ENCODE measurements at places on chromosomes 3 and 15.
A peak's percentile ranks its signal among the peaks of the same experiment; 100 is the strongest.

DNA sequence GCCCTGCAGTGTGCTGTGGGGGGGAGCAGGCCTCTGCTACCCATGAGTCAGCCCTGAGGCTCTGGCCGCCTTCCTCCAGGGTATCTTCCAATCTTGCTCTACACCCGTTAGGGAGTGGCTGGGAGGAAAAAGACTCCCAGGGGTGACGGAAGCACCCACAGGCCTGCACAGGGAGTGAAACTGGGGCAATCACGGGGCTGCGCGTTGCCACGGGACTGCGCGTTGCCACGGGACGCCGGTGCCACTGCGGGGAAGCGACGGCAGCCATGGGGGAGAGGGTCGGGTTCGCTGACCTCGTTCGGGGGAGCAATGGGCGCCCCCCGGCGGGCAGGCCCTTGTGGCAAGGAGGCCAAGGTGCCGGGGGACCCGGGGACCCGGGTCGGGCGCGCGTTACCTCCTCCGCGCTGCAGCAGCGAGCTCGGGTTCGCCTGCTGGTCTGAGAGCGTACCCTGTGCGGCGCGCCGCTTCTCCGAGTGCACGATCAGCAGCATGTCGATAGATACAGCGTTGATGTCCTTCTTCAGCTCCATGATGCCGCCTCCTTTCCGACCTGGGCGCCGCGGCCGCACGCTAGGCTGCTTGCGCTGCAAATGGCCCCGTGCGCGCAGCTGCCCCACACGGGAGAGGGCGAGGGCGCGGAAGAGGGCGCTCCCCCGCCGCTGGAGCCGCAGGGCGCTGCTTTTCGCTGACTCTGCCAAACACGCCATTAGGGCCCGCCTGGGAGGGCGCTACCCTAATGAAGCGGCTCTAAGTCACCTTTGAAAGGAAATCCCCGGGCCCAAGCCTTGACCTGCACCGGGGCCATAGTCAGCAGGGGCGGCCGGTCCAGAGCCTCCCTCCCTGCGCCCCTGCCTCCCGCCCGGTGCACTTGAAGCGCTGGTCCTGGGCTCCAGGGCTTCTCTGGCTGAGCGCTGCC, at the start of gene KY:
KY (minus strand) TSS at position 592 of the 916 bp plus-strand sequence; CDS start at position 530, 62 bp downstream.
- DNase-seq = peak; percentile 91

DNA sequence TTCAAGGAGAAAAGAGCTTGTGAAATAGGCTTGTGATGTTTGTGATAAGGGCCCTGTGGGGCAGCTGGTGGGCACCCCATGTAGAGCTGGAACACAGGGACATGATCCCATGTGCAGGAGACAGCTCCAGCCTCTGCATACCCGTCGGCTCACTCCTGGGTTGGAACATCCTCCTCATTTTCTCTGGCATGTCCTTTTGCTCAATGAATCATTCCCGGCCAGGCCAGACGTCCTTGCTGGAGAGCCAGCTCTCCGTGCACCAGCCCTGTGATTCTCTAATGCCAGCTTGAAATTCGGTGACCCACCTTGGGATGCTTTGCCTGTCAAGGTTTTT, 77.3 kb downstream of the SMAD3 start:
- DNase-seq = no peak

DNA sequence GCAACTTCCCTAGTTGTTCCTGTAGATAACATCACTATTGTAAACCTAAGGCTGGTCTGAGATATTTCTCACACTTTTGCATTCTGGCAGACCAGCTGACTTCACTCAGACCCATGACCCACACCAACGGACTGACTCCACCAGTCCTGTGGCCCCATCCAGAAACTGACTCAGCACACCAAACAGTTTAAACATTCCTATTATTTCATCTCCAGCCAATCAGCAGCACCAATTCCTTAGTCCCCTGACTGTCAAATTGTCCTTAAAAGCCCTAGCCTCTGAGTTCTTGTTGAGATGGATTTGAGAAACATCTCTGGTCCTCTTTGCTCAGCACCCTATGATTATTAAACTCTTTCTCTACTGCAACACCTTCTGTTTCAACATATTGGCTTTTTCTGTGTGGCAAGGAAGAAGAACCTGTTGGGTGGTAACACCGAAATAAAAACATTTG, 12.2 kb upstream of the IDH2 start:
- no peak for DNase-seq

- peak; percentile 72 for DNase-seq
Measured at GRCh38 chr3:30989276-30990030, 95.0 kb upstream of the GADL1 start.

DNA sequence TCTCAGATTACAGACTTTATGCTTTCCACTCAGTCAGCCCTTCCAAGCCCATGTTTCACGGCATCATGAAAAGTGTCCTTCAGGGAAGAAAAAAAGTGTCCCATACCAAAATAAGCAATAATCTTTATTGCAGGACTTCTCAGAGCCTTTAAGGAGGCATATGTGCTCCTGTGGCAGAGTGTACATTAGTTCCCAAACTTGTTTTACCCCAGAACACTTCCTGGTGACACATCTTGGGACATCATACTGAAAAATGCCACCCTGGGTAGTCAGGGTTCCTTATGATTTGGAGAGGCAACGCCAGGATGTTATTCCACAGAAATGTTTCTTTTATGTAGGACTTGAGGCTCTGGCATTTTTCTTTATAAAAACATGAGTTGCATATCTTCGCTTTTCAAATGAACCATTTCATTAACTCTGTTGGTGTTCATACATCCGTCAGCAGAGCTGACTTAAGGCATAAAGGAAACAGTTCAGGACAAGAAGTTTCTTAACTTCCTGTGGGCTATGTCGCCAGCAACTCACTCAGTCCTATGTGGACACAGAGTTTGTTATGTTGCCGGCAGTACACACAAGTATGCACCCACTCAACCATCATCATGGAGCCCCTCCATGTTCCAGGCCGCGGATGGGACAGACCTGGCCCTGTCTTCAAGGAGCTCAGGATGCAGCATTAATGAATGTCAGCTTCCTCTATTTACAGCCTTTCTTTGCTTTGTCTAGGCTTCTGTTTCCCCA, 63.8 kb downstream of the CASR start:
- no peak for DNase-seq

GRCh38 chr15:62912282-62912681, 130.3 kb upstream of the TPM1 start:
- DNase-seq = no peak

DNA sequence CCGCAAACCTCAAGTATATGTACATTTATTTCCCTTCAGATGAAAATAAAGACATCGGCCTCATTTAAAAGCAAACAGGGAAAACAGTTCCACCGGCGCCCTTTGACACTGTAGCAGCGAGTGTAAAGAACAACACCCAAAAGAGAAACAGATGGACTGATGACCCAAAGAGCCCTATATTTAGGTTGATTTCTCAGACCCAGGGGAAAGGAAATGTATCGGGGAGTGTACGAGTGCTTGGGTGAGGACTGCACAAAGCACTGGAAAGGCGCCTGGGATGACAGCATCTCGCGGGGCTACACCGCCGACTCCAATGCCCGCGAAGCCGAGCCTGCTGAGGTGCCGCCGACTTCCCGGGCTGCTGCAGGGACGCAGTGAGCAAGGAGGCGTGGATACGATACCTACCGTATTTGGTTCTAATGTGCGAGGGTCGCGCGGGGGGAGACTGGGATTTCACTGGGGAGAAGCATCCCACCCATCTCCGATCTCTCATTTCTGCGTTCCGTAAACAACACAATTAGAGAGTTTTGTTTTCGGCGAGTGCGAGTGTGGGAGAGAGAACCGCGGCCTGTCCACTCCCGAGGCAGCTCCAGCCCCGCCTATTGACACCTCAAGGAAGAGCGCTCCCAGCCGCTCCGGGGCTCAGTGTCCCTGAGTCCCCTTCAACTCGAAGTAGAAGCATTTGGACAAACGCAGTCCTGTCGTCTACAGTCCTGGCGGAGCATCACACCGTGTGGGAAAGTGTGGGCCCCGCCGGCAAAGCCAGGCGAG, 2.0 kb downstream of the MECOM start:
- peak; percentile 54 for DNase-seq

- no peak for DNase-seq
Measured at GRCh38 chr3:4467522-4467867, 426 bp upstream of the SUMF1 start.

- DNase-seq = no peak
Measured at GRCh38 chr15:100671858-100672543, 69.6 kb downstream of the ASB7 start.

DNA sequence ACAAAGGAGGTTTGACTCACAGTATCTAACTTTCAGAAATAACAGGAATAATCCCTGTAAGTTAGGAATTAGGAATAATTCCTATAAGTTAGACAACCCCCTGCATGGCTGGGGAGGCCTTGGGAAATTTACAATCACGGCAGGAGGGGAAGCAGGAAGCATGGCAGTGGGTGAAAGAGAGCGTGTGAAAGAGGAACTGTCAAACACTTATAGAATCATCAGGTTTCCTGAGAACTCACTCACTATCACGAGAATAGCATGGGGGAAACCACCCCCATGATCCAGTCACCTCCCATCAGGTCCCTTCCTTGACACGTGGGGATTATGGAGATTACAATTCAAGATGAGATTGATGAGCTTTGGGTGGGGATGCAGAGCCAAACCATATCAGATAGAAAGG, 385.5 kb downstream of the IL20RB start:
- no peak for DNase-seq

DNA sequence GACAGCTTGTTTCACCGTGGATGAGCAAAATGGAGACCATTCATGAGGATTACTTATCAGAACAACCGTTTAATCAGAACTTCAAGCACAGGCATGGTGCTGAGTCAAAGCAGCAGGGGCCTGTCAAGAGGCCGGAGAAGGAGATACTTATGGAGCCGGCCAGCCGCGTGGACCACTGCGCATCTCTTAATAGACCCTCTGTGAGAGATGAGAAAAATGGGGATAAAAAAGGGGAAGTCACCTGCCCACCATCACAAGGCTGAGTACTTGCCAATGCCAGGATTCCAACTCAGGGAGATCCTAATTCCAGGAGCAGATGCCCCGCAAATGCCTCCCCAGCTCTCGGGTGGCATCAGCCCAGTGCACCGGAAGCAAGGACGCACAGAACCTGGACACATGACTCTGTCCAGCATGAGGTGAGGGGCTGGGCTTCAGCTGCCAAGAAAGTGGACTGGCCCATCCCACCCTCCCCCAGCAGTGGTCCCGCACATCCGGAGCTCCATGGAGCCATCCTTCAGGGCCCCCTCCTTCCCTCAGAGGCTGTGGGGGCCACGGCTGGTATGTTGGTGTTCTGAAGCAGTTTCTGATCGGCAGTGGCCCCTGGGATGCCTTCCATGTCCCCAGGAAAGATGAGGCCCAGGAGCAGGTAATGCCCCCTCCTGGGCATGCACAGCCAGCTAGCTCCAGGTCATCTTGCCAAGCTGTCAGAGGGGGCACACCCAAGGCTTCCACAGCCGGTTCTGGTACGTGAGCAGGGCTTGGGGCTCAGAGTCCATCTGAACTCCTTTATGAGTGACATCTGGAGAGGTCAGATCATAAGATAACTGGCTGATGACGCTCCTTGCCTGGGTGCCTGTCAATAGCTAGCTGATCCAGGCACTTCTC, 143.8 kb downstream of the ATP10A start:
- no peak for DNase-seq

DNA sequence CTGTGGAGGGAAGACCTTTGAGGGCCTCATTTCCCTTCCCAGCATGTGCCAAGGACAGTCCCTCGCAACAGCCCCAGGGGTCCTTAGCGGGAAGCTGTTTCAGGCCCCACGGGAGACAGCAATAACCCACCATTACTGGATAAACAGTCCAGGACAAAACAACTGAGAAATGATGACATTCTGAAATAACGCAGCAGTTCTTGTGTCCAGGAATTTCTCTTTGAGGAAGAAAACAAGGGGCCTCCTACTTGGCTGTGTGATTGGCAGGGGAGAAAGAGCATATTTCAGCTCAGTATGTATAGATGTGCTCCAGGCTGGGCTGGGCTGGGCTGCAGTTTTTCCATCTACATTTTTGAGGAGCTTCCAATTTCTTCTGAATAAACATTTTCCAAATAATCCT, 82.2 kb upstream of the THBS1 start:
- no peak for DNase-seq

DNA sequence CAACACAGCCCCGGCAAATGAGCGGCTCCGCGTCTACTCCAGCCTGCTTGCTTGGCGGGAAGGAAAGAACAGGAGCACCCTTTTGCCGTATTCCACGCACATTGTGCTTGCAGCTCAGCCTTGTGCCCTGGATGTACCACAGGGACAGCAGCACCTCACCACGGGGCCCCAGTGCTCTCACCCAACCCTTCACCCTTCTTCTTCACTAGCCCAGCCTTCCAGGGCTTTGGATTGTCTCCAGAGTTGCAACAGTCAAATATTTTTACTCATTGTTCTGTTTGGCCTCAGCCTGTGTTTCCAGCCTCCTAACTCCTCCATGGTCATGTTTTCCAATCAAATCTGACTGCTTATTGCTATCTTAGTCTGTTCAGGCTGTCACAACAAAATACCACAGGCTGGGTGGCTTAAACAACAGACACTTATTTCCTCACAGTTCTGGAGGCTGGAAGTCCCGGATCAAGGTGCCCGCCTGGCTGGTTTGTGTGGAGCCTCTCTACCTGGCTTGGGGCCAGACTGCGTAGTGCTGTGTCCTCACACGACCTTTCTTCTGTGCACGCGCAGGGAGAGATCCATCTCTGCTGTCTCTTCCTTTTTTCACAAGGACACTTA, 79.2 kb upstream of the ABHD17C start:
- peak; percentile 26 for DNase-seq

DNA sequence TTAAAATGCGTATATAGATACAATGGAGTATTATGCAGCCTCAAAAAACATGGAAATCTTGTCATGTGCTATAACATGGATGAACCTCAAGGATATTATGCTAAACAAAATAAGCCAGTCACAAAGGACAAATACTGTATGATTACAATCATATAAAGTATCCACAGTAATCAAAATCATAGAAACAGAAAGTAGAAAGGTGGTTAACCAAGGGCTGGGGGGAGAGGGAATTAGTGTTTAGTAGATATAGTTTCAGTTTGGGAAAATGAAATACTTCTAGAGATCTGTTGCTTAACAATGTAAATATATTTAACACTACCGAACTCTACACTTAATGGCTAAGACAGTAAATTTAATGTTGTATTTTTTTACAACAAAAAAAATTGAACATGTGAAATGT, 9.0 kb downstream of the TOP2B start:
- DNase-seq = no peak

Data from NCI-H146 (cell line).